ENCODE measurements at places on chromosomes 5 and 9. TPM values are rescaled to one million over a fixed set of nuclear protein-coding genes. Genes with fewer than 3 reads are reported as not detected.

Gene IDNK
- 2.1 TPM for total RNA-seq

- DNase-seq: no peak
- no peaks in the 10 kb centered on the region for H3K27me3 ChIP-seq
- H3K4me1 ChIP-seq: no peaks in the 10 kb centered on the region
These were observed 72.2 kb downstream of the SNX18 start for GRCh38 chr5:54589786-54590185.

DNA sequence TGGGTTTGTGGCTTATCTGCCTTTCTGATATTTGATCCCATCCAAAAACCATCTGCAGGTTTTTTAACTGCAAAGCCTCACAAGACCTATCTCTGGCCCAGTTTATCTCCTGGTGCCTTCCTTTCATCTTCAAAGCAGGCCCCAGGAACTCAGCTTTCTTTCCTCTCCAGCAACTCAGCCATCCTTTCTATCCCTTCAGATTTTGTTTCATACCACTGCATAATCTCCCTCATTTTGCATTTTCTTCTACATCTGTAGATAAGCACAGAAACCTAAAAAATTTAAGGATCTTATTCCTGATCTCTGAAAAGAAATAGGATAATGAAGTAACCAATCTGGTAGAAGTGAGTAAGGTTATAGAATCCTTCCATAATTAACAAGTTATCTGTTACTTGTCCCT is 19.5 kb upstream of the ERCC6L2 start:
- H3K27ac ChIP-seq: no peak overlapping the region
- H3K4me1 ChIP-seq: no peaks in the 10 kb centered on the region
- no peaks in the 10 kb centered on the region for H3K27me3 ChIP-seq
- no peak overlapping the region for H3K4me3 ChIP-seq

GRCh38 chr9:127451858-127452656 is 747 bp downstream of the LRSAM1 start:
- H3K27me3 ChIP-seq: no peaks in the 10 kb centered on the region
- peak overlapping the region; percentile 88 for H3K27ac ChIP-seq
- H3K4me1 ChIP-seq: peaks cover 14% of the 10 kb centered on the region
- H3K36me3 ChIP-seq: peaks cover 21% of the 10 kb centered on the region
- peak overlapping the region; percentile 84 for H3K4me3 ChIP-seq
- DNase-seq: no peak

Gene PKD2L2
- total RNA-seq: not detected

GRCh38 chr5:93601071-93601801 is 18.2 kb downstream of the NR2F1 start:
- H3K27ac ChIP-seq: no peak overlapping the region
- no peak for DNase-seq
- peaks cover 42% of the 10 kb centered on the region for H3K27me3 ChIP-seq
- H3K4me3 ChIP-seq: no peak overlapping the region

- no peaks in the 10 kb centered on the region for H3K36me3 ChIP-seq
- H3K27ac ChIP-seq: no peak overlapping the region
- H3K4me3 ChIP-seq: no peak overlapping the region
- H3K4me1 ChIP-seq: peaks cover 9% of the 10 kb centered on the region
These were observed 118.1 kb downstream of the TRPM3 start for GRCh38 chr9:71003346-71003745.

DNA sequence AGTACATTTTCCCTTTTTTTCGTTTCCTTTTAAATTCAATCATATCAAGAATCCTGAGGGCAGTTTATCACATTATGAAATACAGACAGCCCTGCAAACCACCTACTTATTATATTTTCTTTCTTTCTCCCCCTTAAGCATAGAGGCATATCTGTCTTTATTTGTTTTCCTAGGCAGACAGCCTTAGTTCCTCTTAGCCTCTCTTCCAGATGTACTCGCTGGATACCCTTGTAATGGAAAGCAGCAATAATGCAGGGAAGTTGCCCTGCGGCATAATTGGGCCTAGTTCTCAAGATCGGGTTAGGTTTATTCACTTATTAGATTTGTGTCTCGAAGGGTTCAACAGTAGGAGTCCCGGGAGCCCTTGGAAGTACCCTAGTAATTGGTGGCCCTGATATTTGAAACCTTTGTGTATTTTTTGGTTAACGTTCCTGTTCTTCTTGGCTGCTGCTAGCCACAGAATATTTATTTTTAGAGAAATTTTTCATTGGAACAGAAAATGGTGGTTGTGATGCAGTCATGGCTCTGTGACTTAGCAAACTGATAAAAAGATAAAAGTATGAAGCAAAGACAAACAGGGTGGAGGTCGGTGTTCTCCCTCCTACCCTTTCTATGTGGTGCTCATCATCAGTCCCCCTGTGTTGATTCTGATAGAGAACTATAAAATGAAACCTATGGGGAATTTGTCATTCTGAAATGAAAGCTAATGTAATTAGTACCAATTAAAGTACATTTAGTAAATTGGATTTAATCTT is 6.4 kb downstream of the TLE4 start:
- no peaks in the 10 kb centered on the region for H3K36me3 ChIP-seq
- DNase-seq: no peak
- no peaks in the 10 kb centered on the region for H3K27me3 ChIP-seq
- peaks cover 9% of the 10 kb centered on the region for H3K4me1 ChIP-seq

DNA sequence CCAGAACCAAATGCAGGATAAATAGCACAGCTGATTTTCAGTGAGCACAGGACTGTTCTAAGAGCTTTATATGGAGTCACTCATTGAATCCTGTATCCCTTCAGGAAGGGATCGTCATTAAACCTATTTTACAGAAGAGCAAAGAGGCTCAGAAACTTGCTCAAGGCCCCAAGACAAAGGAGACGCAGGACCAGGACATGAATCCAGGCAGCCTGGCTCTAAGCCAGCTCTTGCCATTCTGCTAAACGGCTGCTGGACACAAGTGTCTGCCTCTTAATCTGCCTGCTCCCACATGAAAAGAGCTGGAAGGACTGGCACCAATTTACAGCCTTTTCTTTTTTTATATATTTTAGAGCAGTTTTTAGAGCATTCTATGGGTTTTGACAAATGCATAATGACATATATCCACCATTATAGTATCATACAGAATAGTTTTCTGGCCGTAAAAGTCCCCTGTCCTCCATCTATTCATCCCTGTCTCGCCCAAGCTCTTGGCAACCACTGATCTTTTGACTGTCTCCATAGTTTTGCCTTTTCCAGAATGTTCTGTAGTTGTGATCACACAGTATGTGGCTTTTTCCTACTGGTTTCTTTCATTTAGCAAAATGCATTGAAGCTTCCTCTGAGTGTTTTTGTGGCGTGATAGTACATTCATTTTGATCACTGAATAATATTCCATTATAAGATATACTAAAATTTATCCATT is 37.5 kb downstream of the RETREG1 start:
- DNase-seq: no peak
- no peak overlapping the region for H3K4me3 ChIP-seq
- no peak overlapping the region for H3K27ac ChIP-seq
- H3K4me1 ChIP-seq: peaks cover 19% of the 10 kb centered on the region
- H3K27me3 ChIP-seq: no peaks in the 10 kb centered on the region

Gene PCDHGB1
- 11.4 TPM for total RNA-seq

DNA sequence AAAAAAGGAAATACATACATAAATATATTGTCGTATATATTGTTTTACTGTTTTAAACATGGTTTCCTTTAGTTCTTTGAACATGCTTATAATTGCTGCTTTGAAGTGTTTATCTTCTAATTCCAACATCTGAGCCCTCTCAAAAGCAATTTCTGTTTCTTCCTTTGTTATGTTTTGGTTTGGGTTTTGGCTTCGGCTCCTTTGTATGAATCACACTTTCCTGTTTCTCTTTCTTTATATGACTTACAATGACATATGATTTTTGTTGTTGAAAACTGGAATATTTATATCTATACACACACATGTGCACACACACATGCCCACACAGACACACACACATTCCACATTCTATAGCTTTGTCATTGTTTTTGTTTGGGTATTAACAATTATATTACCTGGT is 1206.7 kb downstream of the CDH12 start:
- H3K27me3 ChIP-seq: no peaks in the 10 kb centered on the region
- H3K27ac ChIP-seq: no peak overlapping the region
- no peak overlapping the region for H3K4me3 ChIP-seq
- H3K4me1 ChIP-seq: no peaks in the 10 kb centered on the region
- no peak for DNase-seq

Data from thoracic aorta (tissue), 2 donors.